Astrocyte of the spinal cord (primary cell): ENCODE measurements at places on chromosomes 1 and 21.
A peak's percentile ranks its signal among the peaks of the same experiment; 100 is the strongest.

DNA sequence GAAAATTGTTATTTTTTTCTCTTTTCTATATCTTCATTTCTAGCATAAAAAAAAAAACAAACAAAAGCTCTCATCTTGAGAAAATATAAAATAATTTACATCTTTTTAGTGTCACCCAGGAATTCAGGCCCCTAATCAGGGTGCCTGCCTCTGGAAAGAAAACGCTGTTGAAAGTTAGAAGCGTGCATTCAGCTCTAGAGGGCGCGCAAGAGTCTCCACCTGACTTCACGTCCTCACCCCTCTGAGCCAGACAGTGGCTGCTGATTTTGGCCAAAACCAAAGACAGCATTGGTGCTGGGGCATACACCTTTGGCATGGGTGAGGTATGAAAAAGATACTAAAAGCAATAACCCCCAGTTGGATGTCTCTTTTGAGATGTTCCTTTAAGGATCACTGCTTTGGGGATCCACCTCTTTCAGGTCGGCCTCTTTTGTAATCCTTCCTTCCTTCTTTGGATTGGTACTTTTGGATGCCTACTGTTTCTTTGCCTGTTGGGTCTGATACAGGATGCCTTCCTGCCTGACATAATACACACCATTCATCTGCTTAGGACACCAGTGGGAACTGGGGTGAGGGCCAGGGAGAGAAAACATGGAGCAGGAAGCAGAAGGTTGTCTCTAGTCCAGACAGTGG is 77.6 kb upstream of the CHRM3 start:
- peak; percentile 2 for DNase-seq

DNA sequence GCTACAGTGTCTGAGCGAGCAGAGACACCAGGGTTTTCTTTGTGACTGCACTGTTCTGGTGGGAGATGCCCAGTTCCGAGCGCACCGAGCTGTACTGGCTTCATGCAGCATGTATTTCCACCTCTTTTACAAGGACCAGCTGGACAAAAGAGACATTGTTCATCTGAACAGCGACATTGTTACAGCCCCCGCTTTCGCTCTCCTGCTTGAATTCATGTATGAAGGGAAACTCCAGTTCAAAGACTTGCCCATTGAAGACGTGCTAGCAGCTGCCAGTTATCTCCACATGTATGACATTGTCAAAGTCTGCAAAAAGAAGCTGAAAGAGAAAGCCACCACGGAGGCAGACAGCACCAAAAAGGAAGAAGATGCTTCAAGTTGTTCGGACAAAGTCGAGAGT is 2.7 kb downstream of the ZBTB18 start:
- DNase-seq: no peak

DNA sequence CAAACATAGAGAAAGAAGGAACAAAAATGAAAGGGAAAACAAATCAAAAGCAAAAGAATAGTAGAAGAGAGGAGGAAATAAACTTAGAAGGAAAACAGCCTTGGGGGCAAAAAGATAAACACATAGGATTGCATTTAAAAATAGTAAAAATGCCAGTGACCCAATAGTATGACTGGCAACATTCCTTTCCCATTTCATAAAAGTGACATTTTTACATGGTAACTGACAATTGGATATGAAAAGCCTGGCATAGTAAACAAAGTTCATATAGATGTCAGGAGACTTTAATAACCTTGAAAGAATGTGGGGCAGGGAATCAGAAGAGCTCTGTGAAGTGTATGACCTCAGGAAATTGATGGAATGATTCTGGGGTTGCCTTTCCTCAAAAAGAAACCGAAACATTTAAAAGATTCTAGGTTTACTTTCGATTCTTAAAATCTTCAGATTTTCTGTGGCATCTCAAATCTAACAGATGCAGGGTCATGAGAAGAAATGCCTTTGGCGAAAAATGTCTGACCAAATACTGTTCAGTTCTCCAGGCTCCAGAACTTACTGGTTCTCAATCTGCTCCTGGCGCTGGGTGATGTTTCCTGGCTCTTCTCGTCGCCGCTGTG is 33.7 kb downstream of the SPTA1 start:
- no peak for DNase-seq

- DNase-seq: peak; percentile 11
Measured at GRCh38 chr1:87642581-87643221, 314.0 kb downstream of the LMO4 start.

- DNase-seq: no peak
Measured at GRCh38 chr1:180964056-180964455, 51.4 kb downstream of the KIAA1614 start.

GRCh38 chr1:76335882-76336281 is 261.3 kb downstream of the ST6GALNAC3 start:
- no peak for DNase-seq

- DNase-seq: no peak
Measured at GRCh38 chr1:6472391-6472790, 6.4 kb upstream of the TNFRSF25 start.

GRCh38 chr1:63322114-63322943 is at the start of gene FOXD3:
Gene FOXD3, plus strand, starts transcription at chr1:63322567. Its CDS starts 492 bp downstream, at chr1:63323059.
- no peak for DNase-seq

GRCh38 chr1:73500154-73500553 is 697.8 kb downstream of the LRRIQ3 start:
- no peak for DNase-seq

- DNase-seq: no peak
Measured at GRCh38 chr1:2347896-2348295, 43.5 kb downstream of the MORN1 start.

- DNase-seq: no peak
Measured at GRCh38 chr1:203486618-203487370, 7.2 kb upstream of the OPTC start.

- DNase-seq: no peak
Measured at GRCh38 chr1:228341450-228341813, 65.2 kb downstream of the TRIM11 start.

GRCh38 chr1:112146201-112146715 is 156.8 kb upstream of the KCND3 start:
- DNase-seq: no peak

GRCh38 chr1:169044971-169045370 is 61.5 kb upstream of the ATP1B1 start:
- no peak for DNase-seq

GRCh38 chr1:42932442-42932941 is 26.2 kb downstream of the SLC2A1 start:
- DNase-seq: no peak

- DNase-seq: no peak
Measured at GRCh38 chr1:54159733-54160316, 7.0 kb upstream of the CDCP2 start.

GRCh38 chr1:245682638-245683628 is 528.1 kb downstream of the KIF26B start:
- no peak for DNase-seq

GRCh38 chr1:156504438-156504813 is 3.9 kb upstream of the MEF2D start:
- peak; percentile 31 for DNase-seq

- no peak for DNase-seq
Measured at GRCh38 chr1:36307601-36308330, 1.6 kb downstream of the SH3D21 start.

DNA sequence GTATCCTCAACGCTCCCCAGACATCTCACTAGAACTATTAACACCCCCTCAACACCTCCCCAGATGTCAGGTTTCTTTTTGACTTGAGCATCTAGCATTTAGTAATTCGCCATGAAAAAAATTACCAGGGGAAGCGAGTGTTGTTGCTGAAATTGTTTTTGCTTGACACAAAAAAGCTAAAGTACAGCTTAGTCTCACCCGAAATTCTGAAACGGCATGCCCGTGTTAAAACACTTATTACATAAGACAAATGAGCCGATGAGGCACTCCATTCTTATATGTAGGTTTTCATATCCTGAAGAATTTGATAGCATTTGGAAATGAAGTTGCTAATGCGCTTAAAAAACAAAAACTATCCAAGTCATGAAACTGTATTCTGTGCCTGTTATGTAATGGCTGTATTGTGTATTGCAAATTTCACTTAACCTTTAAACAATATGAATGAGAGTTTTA is 1.3 kb upstream of the NRIP1 start:
- peak; percentile 52 for DNase-seq

GRCh38 chr1:189805735-189806134 is 671.9 kb downstream of the BRINP3 start:
- no peak for DNase-seq

DNA sequence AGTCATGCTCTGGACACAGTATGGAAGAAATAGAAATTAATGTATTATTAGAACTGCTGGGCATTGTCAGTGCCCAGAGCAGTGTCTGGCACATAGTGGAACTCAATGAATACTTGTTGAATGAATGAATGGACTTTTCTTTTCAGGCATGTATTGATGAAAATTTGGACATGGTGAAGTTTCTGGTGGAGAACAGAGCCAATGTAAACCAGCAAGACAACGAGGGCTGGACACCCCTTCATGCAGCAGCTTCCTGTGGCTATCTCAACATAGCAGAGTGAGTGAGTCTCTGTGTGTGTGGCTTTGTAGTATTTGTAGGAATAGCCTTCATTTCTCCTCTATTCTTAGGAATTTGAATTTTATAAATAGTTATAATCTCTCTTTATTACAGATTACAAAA is 68.1 kb downstream of the PPP1R12B start:
- peak; percentile 56 for DNase-seq
